Activated T-helper 1 cell treated with Interleukin-2 at 50 U/mL for 16 hours (primary cell): ENCODE measurements at places on chromosomes 3 and 15.

DNA sequence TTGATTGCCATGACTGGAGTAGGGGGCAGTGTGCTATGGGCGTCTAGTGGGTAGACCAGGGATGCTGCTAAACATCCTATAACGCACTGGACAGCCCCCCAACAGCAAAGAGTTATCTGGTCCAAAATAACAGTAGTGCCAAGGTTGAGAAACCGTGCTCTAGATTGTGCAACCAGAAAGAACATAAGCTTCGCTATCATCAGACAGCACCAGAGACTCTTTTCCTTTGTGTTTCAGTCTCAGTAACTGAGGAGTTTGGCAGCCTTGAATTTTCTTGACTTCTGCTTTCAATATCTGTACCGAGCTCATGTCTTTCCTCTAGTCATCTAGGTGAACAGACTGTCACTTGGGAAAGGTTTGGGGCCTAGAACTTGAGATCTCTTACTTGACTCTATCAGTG lies 8.8 kb downstream of the ARID3B start:
- DNase-seq: no peak

- DNase-seq: no peak
Measured at GRCh38 chr3:30583973-30584372, 22.4 kb upstream of the TGFBR2 start.

GRCh38 chr3:50189274-50189673 lies 2.1 kb upstream of the GNAT1 start:
- no peak for DNase-seq

DNA sequence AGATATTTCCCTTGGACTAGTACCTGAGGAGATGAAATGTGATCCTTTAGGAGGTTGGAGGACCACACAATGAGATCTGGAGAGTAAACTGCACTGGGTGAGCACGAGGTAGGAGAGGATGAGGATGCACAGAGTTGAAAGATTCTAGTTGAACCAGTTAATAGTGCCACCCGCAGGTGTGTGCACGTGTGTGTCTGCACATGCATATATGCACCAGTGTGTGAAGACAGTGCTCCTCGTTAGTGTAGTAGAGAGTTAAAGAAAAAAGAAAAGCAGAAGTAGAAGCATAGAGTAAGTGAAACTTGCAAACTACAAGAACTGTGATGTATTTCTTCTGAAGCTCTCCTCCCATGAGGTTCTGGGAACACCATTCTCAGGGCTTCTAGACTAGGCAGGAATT lies 8.4 kb downstream of the MED12L start:
- no peak for DNase-seq

- DNase-seq: no peak
Measured at GRCh38 chr15:89745768-89746167, 5.3 kb downstream of the MESP1 start.

DNA sequence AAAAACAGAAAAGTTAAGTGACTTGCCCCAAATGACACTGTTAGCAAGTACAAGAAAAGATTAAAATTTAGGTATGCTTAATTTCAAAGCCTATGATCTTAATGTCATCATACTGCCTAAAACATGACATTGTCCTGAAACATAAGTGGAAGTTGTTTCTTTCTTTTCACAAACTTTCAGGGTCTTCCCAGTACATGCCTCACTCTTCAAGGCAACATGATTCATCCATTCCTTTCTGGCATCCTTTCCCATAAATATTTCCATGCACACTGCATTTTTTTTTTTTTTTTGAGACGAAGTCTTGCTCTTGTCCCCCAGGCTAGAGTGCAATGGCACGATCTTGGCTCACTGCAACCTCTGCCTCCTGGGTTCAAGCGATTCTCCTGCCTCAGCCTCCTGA lies 42.5 kb upstream of the KPNA4 start:
- no peak for DNase-seq

DNA sequence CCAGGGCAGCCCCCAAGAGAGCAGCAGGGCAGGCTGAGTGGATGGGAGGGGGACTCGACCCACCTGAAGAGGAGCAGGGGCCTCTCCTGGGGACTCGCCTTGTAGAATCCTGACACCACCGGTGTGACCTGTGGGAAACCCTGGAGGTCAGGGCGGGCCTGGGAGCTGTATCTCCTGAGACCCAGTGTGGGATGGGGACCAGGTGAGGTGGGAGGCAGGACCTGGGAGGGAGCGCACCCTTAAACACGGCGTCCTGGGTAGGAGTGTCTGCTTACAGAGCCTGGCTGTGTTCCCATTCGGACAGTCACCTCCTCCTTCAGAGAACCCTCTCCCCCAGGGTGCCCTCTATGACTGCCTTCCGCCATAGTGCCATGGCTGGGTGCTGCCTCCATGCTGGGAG lies 27.1 kb downstream of the C15orf39 start:
- DNase-seq: no peak

DNA sequence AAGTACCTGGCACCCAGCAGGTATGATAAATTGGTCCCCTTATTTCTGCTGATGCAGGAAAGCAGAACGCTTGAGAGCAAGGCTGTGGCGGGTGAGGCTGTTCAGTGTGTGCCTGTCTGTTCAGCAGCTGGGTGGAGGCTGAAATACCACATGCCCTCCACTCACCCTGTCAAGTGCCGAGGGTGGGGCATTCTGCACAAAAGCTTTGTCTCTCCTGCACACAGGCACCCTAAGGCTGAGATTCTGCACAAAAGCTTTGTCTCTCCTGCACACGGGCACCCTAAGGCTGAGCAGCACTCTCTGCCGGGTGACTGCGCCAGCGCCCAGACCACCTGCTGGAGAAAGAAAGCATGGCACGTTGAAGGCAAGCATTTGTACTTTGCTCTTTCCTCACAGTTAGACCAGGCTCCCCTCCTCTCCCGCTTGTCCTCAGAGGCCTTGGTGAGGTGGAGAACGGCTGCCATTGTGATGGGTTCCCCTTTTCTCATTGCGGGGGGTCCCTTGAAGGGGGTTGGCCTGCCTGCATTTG lies 97.5 kb downstream of the BDH1 start:
- DNase-seq: peak; percentile 5

GRCh38 chr3:135018149-135018923 lies 223.3 kb downstream of the EPHB1 start:
- no peak for DNase-seq

DNA sequence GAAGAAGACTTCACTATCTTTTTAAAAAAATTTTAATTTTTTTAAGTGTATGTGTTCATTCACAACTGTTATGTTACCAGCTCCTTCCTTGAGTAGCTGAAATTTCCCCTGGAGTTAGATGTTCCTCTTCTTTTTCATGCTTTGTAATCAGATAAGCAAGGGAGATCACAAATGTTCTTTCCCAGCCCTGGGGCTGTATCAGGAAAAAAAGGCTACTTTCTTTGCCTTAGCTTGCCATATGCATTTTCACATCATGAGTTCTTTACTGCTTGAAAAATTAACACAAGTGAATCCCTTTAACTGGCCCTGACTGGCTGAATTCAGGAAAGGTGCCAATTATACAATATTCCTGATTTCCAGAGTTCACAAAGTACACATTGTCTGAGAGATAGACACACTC lies 353.2 kb upstream of the ATP11B start:
- DNase-seq: no peak

DNA sequence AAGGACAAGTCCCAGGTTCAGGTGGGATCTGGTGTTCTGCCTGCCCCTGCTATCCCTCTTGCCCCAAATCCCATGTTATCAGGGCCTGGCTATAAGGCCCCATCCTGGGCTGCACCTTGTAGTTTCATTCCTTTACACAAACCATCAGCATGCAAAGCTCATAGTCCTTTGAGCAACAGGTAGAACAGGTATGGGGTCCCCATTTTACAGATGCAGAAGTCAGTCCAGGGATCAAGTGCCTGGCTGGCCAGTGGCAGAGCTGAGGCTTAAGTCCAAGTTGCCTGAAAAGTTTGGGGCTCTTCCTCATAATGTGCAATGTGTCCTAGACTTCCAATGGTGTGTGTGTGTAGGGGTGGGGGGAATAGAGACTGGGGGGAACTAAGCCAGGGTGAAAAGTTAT lies 11.9 kb downstream of the RBPMS2 start:
- no peak for DNase-seq

GRCh38 chr3:154316974-154317767 lies 7.1 kb downstream of the DHX36 start:
- DNase-seq: no peak

DNA sequence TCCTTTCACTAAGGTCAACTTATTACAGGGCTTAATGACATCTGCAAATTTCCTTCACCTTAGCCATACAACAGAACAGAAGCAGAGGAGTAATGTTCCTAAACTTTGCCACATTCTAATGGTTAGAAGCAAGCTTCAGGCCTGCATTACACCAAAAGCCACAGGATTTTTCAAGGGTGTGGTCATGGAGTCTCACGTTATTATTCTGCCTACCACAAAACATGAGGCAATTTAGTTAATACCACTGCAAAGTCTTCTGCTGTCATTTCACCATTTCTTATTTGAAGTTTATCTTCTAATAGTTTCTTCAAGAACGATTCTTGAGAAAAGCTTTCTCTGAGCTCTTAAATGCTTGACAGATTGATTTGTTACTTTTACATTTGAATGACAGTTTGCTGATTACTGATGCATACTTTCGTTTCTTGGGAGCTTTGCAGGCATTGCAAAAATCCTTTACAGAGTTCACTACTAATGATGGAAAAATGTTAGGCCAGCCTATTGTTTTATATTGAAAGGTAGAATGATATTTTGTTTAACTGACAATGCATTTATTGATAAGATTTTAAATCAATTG lies 1257.1 kb downstream of the NSUN3 start:
- no peak for DNase-seq

GRCh38 chr3:100144255-100144866 lies 30.1 kb upstream of the FILIP1L start:
- DNase-seq: no peak

DNA sequence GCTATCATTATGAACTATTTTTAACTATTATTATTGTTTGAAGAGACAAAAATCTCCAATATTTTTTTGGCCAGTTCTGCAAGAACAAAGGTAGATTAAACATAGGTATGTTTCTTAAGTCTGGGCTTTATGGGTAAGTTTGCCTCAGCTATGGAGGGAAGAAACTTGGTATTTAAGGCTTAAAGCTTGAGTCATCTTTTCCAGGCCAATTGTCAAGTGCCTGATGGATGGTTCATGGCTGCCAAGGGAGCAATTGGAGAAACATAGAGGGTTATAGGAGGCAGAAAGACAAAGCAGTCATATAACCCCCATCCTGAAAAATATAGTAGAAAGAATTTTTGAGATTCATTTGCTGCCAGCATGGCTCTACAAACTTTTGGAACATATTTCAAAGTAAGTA lies 7.2 kb upstream of the STAC start:
- DNase-seq: no peak

DNA sequence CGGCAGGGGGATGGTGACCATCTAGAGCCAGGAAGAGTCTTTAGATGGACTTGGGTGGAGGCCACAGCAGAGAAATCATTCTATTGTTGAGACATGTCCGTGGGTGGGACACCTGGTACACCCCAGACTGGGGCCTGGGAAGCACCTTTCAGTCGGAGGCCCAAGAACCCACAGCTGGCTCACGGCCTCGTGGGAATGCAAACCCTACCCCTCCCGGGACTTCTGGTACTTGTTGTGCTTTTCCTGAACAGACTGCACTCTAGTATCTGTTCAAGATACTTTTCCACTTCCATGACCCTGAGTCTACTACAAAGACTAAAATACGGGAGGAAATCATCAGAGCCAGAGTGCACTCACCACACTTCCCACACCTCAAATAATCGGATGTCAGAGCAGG lies 60.7 kb downstream of the BDH1 start:
- no peak for DNase-seq

DNA sequence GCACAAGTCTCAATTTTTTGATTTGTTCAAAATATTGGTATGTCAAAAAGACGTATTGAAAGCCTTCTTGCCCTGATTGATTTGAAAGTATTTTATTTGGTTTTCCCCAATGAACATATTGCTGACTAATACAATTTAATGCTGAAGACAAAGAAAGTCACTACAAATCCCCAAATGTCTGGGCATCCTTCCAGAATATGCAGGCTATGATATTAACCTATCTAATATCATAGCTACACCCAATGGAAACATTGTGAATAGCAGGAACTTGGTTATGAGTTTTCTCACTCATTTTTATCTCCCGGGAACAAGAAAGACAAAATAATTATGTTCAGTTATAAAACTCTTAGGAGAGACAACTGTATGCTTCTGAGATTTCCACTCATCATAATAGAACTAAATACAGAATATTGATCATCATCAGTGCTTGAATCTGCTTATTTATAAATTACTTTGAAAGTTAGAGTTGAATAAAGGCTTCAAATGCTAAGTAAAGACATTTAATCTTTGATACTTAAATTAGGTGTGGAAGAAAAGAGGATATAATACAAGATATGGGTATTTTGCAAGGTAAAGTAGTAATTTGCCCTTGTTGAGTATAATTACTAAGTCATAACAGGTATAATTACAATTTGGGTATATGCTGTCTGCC lies 483.9 kb downstream of the RBMS3 start:
- DNase-seq: no peak

DNA sequence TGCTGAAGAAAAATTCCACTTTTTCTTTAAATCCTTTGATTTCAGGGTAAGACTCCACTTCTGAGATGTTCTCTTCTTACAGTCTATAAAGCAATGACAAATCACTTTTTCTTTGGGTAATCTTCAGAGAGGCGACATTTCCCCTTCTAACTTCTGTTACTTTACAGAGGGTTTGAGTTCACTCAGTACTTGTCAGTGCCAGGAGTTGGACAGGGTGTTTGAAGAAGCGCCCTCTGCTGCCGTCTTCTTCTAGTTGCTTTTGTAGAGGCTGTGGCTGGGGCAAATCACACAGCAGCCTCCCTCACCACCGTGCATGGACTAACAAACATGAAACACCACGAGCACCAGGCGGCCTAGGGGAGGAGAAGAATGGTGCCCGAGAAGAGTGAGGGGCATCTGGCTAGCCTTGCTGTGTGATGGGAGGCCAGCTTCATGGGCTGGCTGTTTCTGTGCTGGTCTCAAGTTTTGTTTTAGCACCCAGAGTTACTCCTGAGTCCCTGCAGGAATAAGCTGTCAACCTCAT lies at the start of gene CD80:
Gene CD80 (minus strand): TSS at position 174 of the 523 bp plus-strand sequence. CDS start 1,886 bp downstream, outside the sequence.
- DNase-seq: no peak

GRCh38 chr3:101042996-101043686 lies 49.9 kb upstream of the ABI3BP start:
- DNase-seq: no peak

DNA sequence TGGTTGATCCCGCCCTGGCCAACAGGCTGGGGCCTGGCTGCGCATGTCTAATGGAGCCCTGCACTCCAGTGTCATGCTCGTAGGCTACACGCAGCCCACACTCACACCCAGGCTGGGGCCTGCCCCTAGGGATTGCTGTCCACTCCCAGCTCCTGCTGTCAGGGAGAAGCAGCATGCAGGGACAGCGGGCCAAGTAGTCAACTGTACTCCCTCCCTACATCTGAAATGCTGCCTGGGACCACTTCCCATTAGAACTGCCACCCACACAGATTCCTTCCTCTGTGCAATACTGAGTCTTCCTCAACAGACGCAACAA lies 16.1 kb downstream of the ALS2CL start:
- no peak for DNase-seq

DNA sequence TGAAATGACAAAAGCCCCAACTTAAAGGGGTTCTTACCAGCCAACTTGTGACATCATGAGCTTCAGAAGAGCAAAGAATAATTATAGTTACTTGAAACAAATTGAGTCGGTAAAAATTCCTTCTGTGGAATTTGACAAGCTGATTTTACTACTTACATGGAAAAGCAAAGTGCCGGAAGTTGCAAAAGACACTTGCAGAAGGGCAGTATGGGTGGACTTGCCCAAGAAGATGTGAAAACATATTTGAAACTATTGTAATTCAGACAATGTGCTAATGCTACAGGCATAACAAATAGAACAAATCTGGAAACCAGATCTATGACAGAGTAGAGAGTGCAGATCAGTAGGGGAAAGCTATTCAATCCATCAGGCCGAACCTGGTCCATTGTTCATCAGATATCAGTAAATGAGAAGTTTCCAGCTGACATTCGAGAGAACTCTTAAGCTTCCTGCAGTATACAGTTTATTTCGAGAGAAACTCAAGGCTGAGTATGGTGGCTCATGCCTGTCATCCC lies 2.5 kb upstream of the KIF7 start:
- no peak for DNase-seq
